ENCODE measurements at places on chromosomes 7 and 10. TPM values are rescaled to one million over a fixed set of nuclear protein-coding genes. Genes with fewer than 3 reads are reported as not detected.

SLC29A4 gene
- 1.8 TPM for total RNA-seq

PNLIPRP3 gene
- total RNA-seq = not detected

- H3K27ac ChIP-seq = no peak overlapping the region
- no peak overlapping the region for H3K4me3 ChIP-seq
- peaks cover 8% of the 10 kb centered on the region for H3K36me3 ChIP-seq
- H3K4me1 ChIP-seq = peaks cover 12% of the 10 kb centered on the region
- no peaks in the 10 kb centered on the region for H3K27me3 ChIP-seq
- DNase-seq = no peak
Observed at GRCh38 chr7:139748941-139749340, 28.9 kb downstream of the HIPK2 start.

GRCh38 chr10:109889867-109890266 lies 33.4 kb downstream of the XPNPEP1 start:
- no peak for DNase-seq
- H3K36me3 ChIP-seq = peaks cover 62% of the 10 kb centered on the region
- H3K4me1 ChIP-seq = peaks cover 49% of the 10 kb centered on the region
- peak overlapping the region; percentile 49 for H3K27ac ChIP-seq
- no peak overlapping the region for H3K4me3 ChIP-seq
- no peaks in the 10 kb centered on the region for H3K27me3 ChIP-seq

DNA sequence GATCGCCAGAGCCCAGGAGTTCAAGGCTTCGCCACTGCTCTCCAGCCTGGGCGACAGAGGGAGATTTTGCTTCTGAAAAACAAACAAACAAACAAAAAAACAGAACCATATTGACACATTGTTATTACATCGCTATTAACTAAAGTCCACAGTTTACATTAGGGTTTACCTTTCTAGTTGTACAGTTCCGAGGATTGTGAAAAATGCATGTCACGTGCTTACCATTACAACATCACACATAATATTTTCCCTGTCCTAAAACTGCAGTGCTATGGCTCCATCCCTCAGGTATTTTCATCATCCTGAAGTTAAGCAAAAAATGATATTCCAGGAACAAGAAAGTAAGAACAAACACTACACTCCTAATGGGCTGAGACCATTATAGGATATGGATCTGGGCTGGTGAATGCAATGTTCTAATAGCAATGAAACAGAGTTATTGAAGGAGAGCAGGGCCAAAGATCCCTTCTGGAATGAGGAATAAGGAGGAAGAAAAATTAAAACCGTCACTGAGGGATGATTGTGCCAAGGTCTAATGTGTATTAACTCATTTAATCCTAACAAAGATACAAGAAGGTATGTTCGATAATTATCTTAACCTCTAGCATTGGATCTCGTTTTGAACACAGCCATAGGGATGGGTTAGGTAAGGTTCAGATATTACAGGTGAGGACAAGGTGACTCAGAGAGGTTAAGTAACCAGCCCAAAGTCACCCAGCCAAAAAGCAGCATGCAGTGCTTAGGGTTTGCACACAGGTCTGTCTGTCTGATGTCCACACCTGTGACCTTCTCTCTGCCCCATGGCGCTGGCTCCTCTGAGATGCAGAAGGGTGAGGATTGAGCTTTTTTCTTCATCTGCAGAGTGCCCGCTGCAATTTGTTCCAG lies 14.0 kb upstream of the CUX1 start:
- H3K4me1 ChIP-seq = peaks cover 12% of the 10 kb centered on the region
- DNase-seq = no peak
- no peaks in the 10 kb centered on the region for H3K36me3 ChIP-seq
- peaks cover 30% of the 10 kb centered on the region for H3K27me3 ChIP-seq
- no peak overlapping the region for H3K27ac ChIP-seq

DNA sequence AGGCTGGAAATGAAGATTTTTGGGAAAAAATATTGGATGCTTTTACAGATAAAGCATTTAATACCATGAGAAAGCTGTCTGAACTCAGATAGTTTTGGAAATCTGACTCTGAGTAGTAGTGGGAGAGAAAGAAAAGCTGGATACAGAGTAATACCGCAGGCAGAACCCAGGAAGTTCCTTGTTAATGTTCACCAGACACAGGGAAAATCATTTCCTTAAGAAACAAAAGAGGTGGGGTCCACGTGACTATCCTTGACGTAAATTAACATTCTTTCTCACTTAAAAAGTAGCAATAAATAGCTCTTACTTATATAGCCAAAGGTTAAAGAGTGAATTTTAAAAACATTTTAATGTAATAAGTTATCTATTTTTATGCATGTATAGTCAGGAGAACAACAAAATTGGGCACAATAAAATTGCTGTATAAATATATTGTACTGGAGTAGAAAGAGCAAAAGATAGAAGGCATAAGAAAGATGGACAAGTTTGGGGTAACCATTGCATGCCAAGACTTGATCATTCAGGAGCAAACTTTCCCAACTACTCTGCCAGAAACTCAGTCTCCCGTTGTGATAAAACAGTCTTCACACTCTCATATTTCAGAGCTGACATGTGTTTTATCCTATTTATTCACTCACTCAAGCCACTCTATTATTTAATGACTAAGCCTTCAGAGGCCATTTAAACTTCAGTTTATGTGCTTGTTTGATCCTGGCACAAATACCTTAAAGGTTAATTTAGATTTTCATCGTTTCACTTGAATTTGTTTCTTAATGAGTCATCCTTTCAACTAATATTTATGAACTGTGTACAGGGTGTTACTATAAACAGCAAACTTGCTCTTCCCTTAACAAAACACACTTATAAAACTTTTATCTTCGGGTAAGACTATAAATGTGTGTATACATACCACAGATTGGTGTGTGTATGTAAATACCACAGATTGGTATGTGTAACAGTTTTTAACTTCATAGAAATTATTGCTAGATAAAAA lies 143.1 kb downstream of the GNAI1 start:
- H3K36me3 ChIP-seq = no peaks in the 10 kb centered on the region
- no peak for DNase-seq
- no peaks in the 10 kb centered on the region for H3K4me1 ChIP-seq
- no peak overlapping the region for H3K4me3 ChIP-seq
- peaks cover 2% of the 10 kb centered on the region for H3K27me3 ChIP-seq
- no peak overlapping the region for H3K27ac ChIP-seq

GRCh38 chr7:113892818-113893217 lies 26.0 kb downstream of the PPP1R3A start:
- DNase-seq = no peak
- H3K27ac ChIP-seq = no peak overlapping the region
- no peaks in the 10 kb centered on the region for H3K36me3 ChIP-seq
- no peak overlapping the region for H3K4me3 ChIP-seq
- no peaks in the 10 kb centered on the region for H3K27me3 ChIP-seq

- no peaks in the 10 kb centered on the region for H3K27me3 ChIP-seq
- peaks cover 89% of the 10 kb centered on the region for H3K4me1 ChIP-seq
- H3K27ac ChIP-seq = peak overlapping the region; percentile 94
- peak; percentile 87 for DNase-seq
- H3K4me3 ChIP-seq = no peak overlapping the region
Observed at GRCh38 chr10:11176746-11177145, 159.1 kb downstream of the CELF2 start.

GRCh38 chr10:112132435-112132834 lies 51.1 kb downstream of the GPAM start:
- no peaks in the 10 kb centered on the region for H3K36me3 ChIP-seq
- DNase-seq = no peak
- no peaks in the 10 kb centered on the region for H3K4me1 ChIP-seq
- peaks cover 1% of the 10 kb centered on the region for H3K27me3 ChIP-seq
- H3K27ac ChIP-seq = no peak overlapping the region

GRCh38 chr7:119483364-119483763 lies 789.6 kb upstream of the KCND2 start:
- H3K27ac ChIP-seq = no peak overlapping the region
- H3K27me3 ChIP-seq = no peaks in the 10 kb centered on the region
- no peaks in the 10 kb centered on the region for H3K36me3 ChIP-seq
- no peak for DNase-seq
- H3K4me1 ChIP-seq = no peaks in the 10 kb centered on the region
- no peak overlapping the region for H3K4me3 ChIP-seq

DNA sequence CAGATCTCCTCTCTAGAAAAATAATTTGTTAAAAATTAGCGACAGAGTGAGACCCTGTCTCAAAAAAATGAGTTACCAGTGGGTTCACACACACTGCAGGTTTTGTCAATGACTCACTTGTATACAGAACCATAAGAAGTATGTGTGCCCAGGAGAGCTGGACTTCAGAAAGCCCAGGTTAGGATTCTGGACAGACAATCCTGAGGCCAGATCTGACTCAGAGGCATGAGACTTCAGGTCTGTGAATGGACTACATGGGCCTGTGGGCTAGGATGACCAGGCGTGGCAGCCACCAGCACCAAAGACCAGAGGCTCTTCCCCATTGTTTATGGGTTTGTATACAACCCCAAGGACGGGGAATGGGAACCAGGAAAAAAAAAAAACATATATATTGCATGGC lies 9.3 kb upstream of the ZNF438 start:
- no peaks in the 10 kb centered on the region for H3K36me3 ChIP-seq
- DNase-seq = peak; percentile 36
- H3K4me1 ChIP-seq = no peaks in the 10 kb centered on the region
- no peak overlapping the region for H3K27ac ChIP-seq

DNA sequence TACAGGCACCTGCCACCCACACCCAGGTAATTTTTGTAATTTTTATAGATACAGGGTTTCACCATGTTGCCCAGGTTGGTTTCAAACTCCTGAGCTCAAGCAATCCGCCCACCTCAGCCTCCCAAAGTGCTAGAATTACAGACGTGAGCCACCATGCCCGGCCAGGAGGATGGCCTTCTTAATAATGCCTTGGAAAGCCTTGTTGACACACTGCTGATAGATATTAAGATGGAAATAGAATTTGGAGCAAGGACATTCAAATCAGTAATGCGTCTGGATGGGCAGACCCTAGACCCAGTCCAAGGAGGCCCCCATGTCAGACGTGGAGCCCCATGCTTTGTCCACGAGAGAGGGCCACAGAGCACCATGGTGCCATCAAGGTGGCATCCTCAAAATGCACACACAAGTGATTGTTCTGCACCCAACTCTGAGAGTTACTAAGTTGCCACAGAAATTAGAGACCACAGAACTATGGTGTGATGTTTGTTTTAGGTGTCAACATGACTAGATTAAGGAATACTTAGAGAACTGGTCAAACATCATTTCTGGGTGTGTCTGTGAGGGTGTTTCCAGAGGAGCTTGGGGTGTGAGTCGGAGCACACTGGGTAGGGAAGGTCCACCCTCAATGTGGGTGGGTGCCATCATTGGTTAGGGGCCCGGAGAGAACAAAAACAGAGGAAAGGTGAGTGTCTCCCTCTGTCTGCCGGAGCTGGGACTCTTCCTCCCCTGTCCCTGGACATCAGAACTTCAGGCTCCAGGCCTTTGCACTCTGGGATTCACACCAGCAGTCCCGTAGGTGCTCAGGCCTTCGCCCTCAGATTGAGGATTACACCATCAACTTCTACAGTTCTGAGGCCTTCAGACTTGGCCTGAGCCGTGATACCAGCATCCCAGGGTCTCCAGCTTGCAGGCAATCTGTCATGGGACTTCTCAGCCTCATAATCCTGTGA lies 34.5 kb downstream of the EBF3 start:
- H3K4me3 ChIP-seq = no peak overlapping the region
- H3K27me3 ChIP-seq = no peaks in the 10 kb centered on the region
- H3K36me3 ChIP-seq = no peaks in the 10 kb centered on the region
- no peak overlapping the region for H3K27ac ChIP-seq

DNA sequence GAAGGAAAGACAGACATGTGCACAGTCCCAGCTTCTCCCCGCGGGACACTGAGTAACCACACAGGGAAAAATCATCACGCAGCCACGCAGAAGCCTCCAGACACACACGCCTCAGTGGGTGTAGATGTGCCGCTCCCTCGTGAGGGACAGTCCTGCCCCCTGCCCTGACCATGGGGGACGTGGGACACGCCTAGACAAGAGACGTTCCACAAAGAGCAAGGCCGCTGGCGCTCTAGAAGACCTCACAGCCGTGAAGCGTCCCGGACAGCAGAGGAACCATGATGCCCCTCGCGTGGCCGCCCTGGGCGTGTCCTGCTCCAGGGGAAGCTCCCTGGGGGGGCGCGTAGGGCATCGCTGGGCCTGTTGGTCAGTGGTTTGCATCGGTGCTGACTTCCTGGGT lies 210.8 kb downstream of the DNAJB6 start:
- no peak overlapping the region for H3K27ac ChIP-seq
- DNase-seq = no peak
- peaks cover 6% of the 10 kb centered on the region for H3K4me1 ChIP-seq
- no peaks in the 10 kb centered on the region for H3K27me3 ChIP-seq

DNA sequence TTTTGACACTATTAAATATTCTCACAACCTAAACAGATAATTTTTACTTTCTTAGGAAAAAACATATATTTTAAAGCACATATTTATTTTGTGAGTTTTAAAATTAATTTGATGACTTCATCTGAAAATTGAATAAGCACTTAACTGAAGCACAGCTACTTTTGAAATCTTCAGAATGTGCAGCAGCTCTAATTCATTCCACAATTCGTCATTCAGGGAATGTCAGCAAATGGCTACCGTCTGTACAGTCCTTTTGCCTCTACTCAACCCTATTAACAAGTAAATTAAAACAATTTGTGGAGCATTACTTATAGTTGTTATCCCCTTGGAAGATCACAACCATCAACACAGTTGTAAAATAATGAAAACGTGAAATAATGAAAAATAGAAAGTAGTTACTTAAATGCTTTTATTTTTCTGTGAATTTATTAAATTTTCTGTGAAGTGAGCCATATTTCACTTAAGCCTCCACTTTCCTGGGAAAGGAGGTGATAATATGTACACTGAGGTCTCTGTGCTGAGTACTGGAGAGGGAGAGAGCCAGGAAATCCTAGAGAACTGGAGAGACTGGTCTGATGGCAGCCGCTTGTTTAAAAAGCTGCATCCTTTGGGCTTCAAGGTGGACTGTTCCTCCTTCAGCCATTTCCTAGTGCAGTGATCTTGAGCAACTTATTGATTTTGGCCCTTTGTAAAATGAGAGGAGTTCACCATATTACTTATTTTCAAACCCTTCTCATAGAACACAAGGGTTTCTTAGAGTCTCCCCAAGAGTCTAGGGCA lies 70.6 kb downstream of the REEP3 start:
- peaks cover 5% of the 10 kb centered on the region for H3K4me1 ChIP-seq
- H3K27me3 ChIP-seq = no peaks in the 10 kb centered on the region
- peaks cover 16% of the 10 kb centered on the region for H3K36me3 ChIP-seq
- H3K4me3 ChIP-seq = no peak overlapping the region
- no peak overlapping the region for H3K27ac ChIP-seq
